Naive thymus-derived CD8-positive, alpha-beta T cell (primary cell): ENCODE measurements at places on chromosomes 13 and 19. TPM values are rescaled to one million over a fixed set of nuclear protein-coding genes. Genes with fewer than 3 reads are reported as not detected.
A peak's percentile ranks its signal among the peaks of the same experiment; 100 is the strongest.

The NALCN gene
- polyA plus RNA-seq = not detected

The RAB3A gene
- 1.3 TPM for polyA plus RNA-seq

The BRME1 gene
- polyA plus RNA-seq = 0.76 TPM

The ERICH6B gene
- not detected for polyA plus RNA-seq

The ZNF296 gene
- polyA plus RNA-seq = 1.0 TPM

The AMH gene
- polyA plus RNA-seq = not detected

- DNase-seq = peak; percentile 31
Measured at GRCh38 chr13:97028441-97029299, 34.4 kb upstream of the OXGR1 start.

DNA sequence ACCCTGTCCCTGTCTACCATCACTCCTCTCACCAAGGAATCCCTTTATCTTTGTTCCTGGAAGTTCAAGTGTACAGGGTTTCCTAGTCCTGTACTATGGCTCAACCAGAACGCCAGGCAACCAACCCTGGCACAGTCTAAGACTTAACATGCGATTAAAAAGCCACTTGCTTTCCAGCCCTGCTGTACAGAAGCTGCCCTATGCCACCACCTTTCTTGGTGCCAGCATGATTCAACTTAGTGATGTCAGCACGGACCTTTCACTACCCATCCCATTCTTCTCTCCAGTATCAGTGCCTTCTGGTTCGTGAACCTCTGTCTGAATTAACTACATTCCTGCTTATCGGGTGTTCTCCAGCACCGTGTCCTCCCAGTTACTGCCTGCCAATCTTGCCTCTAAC lies 151.1 kb downstream of the KLF12 start:
- DNase-seq = no peak

DNA sequence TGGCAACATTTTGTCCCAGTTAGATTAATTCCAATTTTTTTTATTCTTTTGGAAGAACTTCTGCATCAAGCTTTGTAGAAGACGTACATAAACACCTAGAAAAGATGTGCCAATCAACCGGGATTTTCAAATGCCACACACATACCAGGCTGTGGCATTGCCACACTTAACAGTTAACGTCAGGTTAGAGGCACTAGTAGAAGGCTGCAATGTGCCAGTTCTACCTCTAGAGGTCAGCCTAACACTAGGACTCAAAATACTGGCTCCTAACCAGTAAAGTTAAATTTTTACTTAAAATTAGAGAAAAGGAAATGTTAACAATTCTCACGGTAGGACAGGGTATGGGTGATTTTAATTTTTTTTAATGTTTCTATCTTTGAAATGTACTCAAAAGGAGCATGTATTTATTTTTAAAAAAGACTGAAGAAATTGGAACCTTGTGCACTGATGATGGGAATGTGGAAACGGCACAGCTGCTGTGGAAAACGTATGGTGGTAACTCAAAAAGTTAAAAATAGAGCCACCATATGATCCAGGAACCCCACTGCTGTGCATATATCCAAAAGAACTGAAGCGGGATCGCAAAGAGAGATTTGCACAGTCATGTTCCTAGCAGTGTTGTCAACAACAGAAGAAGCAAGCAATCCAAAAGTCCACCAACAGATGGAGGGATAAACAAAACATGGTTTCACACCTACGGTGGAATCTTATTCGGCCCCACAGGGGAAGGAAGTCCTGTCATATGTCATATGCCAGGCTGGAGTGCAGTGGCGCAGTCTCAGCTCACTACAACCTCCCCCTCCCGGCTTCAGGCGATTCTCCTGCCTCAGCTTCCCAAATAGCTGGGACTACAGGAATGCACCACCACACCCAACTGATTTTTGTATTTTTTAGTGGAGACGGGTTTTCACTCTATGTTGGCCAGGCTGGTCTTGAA lies 30.3 kb downstream of the CRYL1 start:
- DNase-seq = peak; percentile 74

GRCh38 chr19:42306646-42307045 lies 4.2 kb upstream of the PAFAH1B3 start:
- DNase-seq = no peak

DNA sequence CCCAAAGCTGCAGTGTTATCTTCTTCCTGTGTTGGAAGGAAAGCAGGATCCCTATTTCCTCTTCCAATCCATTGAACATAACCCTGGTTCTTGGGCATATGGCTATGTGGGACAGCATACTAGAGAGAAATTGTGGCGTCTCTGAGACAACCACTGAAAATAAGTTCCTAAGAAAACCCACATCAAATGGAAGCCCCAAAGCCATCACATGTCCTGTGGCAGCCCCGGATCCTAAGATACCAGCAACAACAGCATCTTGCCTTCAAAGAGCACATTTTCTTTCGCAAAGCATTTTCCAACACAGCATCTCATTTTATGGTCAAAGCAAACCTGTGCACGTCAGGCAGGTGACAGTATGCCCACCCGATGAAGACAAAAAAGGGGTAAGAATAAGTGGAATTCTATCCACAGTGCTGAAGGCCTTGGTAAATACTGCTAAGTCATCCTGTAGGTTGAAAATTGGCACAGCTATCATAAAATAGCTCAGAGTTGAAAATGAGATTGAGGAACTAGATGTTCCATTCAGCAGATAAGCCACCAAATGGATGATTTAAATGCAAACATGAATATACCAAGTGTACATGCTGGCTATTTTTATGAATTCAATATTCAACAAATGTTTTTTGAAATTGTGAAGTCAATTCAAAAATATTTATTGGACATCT lies 232.2 kb downstream of the DLEU7 start:
- peak; percentile 19 for DNase-seq

DNA sequence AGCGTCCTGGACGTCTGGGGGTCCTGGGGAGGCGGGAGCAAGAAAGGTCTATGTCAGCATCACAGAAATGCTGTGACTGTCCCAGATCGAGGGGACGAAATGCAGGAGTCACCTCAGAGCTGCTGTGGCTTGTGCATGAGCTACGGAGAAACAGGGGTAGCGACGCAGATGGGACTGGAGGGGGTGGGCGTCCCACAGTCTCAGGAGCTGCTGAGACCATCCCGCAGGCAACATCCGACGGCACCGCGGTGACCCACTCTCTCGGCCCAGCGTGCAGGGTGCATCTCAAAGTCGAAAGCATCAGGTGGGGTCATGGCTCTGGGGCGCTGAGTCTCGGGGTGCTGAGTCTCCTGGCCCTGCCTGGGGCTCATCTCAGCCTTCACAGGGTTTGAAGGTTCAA lies 37.4 kb upstream of the C13orf46 start:
- DNase-seq = no peak

GRCh38 chr19:35719402-35720162 lies 1.8 kb downstream of the KMT2B start:
- no peak for DNase-seq

DNA sequence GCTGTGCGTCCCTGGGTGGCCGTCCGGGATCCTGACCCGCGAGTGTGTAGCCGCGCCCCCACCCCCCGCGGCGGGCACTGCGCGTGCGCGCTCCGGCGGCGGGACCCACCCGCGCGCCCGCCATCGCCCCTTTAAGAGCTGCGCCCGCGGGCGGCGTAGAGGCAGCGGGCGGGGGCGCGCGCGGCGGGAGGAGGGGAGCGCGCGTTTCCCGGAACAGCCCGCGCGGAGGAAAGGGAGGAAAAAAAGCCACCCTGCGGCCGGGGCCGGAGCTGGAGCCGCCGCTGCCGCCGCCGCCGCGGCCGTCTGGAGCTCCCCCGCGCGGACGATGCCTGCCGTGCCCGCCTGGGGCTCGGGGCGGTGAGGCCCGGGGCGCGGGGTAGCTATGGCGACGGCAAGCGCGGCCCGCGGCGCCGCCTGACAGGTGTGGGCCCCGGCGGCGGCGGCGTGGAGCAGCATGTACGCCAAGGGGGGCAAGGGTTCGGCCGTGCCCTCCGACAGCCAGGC lies at the start of gene SSBP4:
Gene SSBP4, plus strand, starts transcription at position 204 of the 504 bp plus-strand sequence. Its CDS starts 251 bp downstream, at position 455.
- peak; percentile 78 for DNase-seq

GRCh38 chr13:105048677-105049076 lies 1486.8 kb downstream of the EFNB2 start:
- no peak for DNase-seq

DNA sequence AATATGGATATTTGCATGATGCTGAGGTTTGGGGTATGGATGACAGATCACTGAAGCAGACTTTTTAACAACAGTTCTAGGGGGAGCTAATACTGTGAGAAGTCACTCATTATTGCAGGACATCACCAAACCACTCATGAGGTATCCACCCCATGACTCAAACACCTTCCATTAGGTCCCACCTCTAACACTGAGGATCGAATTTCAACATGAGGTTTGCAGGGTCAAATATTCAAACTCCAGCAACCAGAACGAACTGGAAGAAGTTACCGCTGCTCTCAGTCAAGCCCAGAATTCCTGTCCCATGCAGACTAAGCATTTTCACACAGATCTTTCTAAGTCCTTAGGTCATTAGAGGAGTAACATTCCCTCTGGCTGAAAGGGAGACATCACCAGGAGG lies 758.9 kb downstream of the UQCRFS1 start:
- no peak for DNase-seq

DNA sequence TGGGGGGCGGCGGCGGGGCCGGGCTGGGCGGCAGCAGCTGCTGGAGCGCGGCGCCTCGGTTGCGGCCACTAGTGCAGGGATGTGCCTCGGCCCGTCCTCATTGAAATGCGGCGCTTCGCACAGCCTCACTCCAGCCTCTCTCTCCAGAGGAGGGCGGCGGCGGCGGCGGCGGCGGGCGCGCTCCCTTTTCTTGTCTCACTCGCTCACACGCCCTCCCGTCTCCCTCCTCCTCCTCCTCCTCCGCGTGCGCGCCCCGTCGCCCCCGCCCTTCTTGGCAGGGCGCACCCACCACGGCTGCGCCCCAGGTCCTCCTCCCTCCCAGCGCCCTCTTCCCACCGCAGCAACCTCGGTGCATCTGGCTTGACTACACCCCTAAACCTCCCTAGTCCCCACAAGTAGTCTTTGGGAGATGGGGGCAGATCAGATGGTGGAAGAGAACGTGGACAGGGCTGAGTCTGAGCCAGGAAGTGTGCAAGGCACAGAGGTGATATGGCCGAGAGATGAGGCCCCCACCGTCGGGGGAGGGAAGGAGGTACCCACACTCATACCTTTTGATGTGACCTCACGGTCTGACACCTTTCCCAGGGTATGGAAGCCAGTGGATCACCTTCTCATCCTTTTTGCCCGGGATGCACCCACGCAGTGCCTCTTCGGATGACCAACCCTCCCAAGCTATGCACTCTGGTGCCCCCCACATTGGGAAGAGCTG lies at the start of gene DCLK1:
Gene DCLK1, minus strand, starts transcription at position 161 of the 709 bp plus-strand sequence.
- no peak for DNase-seq

- no peak for DNase-seq
Measured at GRCh38 chr19:45179072-45179891, 698 bp downstream of the BLOC1S3 start.

DNA sequence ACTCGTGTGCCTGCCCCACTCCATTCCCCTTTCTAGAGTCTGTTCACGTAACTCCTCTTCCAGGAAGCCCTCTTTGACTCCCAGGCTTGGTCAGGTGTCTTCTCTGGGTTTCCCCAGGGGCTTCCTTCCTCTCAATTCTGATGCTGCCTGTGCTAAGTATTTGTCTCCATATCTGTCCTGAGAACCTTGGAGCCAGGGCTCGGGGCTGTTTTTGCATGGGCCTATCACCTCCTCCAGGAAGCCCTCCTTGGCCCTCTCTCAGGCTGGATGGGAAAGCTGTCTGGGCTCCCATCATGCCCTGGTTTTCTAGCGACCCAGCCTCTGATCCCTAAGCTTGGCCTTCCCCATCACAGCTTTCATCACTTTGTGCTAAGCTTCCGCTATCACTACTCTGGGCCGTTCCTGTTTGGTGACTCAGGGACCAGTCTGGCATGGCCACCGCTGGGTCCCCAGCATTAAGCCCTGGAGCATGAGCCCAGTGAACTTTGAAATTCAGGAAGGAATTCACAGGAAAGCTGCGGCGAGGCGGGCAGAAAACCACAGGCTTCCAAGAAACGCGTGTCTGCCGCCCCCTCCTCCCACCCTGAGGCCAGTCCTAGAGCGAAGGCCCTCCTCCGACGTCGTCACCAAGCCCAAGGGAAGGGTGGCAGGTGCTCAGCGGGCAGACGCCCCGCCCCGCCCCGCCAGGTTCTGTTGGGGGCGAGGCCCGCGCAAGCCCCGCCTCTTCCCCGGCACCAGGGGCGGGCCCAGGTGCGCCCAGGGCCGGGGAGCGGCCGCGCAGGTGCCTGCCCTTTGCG lies 486 bp upstream of the SPINT2 start:
- DNase-seq = peak; percentile 77

DNA sequence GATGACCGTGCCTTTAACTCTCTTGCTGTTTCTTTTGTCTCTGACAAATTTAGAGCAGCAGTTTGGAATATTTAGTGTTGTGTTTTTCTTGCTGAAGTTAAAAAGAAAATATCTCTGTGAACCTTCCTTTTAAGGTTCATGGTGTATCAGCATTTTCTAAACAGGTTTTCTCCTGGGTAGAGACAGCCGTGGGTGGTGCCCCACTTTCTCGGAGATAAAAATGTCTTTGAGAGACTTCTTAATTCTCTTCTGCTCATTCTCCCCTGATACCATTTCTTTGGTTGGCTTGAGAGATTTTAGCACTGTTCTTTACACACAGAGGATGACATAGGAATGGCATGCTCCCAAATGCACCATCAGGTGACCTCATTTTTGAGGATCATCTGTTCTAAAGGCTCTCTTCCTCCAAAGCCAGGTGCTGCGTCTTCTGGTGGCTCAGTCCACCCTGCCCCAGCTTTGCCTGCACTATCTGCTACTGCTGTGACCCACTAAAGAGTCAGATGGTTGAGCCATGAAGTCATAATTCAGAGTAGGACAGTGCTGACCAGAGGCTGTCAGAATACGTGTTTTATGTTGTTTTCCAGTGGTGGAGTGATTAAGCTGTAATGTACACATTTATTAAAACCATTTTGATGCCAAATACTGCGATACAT lies 90.3 kb upstream of the SLC10A2 start:
- DNase-seq = no peak

DNA sequence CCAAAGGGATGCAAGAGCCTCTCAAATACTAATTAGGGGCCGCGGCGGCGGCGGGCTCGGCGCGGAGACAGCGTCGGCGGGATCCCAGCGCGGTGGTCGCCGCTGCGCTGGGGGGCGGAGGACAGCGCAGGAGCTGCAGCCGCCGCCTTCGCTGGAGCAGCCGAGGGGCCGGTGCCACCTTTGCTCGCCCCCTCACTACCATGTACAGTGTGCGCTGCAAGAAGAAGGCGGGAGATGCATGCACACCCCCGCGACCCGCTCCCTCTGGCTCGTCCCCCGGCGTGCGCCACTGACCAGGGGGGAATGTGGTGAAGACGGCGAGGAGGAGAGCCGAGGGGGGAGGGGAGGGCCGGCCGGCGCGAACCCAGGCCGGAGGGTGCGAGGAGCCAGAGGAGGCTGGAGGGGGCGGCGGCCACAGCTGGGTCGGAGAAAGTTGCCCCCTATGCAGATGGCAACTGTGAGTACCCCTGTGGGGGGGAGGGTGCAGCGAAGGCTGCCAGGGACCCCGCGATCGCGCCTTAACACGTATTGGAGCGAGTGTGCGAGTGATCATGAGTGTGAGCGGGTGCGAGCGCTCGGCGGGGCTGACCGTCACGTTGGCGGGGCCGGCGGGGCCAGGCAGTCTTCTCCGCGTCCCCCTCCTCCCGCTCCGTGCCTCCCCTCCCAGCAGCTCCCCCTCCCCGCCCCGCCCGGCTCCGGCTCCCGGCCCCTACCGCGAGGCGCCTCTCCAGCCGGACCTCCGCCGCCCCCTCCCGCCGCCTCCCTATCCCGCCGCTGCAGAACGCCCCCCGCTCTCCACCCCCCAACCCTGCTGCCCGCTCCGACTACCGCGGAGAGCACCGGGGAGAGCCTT lies 808 bp downstream of the SLITRK5 start:
- DNase-seq = no peak
